ENCODE measurements at places on chromosomes 5 and 9.

- no peak for DNase-seq
Measured at GRCh38 chr5:124790895-124791732, 44.7 kb upstream of the ZNF608 start.

DNA sequence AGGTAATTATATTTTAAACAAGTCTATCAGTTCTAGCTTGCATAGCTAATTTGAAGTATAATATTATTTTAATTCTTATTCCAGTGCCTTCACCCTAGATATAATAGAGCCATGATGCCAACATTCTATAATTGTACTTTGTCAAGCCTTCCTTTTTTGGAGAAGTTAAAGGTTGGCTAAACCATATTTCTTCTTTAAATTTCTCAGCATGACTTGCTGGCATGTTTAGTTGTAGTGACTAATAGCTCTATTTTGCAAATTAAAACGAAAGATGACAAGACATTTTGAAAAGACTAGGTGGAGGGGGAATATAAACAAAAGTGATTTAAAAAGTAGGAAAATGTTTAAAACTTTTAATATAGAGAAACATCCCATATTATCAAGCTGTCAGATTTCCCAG lies 400.7 kb downstream of the PSAT1 start:
- DNase-seq, result no peak

DNA sequence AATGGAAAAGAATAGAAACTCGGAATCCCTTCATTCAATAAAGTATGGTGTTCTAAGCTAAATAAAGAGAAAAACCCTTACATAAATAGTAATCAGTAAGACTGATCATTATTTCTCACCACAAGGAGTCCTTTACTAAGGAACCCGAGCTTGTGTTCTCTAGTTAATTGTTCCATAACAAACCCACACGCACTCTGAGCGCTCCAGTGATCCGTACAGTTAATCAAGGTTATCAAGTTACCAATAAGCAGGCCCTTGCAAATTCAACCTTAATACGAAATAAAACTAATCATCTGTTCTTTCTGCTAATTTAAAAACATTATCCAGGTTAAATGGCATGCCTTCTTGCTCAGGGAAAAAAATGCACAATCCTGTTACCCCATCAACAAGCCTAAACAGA lies 224.4 kb downstream of the FRMD3 start:
- DNase-seq, result no peak

DNA sequence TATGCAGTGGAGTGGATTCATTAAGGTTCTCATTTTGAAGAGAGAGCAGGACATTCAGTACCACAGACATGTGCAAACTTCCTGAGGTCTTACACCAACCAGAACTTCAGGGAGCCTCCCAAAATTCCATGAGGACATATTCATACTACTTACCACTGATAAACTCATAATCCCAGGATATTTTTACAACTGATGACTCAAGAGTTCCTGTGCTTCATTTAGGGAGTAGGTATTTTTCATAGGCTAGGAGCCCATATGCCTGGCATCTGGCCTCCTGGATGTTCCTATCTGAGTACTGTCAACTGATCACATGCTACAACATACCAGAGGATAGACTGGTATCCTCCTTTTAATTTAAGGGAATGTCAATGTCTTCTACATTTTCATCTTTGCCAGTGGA lies 578.0 kb downstream of the EFNA5 start:
- no peak for DNase-seq

DNA sequence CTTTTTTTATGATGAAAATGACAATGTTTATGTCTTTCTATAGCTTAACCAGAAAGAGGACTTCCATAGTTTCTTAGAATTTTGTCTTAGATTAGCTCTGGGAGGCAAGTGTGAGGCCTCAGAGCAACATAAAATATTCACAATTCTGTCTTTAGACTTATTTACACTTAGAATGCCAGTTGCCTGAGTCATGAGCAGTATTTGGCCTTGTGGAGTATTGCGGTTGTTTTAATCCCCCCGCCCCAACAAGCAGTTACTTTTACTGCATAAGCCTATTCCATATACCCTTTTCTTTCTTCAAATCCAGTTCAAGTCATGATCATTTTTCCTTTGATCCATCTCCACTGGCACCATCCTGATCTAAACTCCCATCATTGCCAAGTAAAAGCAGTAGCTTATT lies 198.0 kb upstream of the EGFLAM start:
- no peak for DNase-seq

- no peak for DNase-seq
Measured at GRCh38 chr9:81665322-81665871, 23.9 kb downstream of the TLE1 start.

GRCh38 chr5:155616779-155617392 lies 603.3 kb downstream of the KIF4B start:
- peak; percentile 44 for DNase-seq

DNA sequence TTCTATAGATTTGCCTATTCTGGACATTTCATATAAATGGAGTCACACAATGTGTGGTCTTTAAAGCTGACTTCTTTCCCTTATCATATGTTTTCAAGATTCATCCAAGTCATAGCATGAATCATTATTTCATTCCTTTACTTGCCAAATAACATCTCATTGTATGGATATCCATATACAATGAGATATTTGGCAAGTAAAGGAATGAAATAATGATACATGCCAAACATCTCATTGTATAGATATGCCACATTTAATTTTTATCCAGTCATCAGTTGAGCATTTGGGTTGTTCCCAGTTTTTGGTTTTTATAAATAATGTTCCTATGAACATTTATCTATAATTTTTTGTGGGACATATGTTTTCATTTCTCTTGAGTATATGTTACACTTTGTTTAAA lies 20.5 kb upstream of the OR2K2 start:
- DNase-seq, result no peak

- DNase-seq, result no peak
Measured at GRCh38 chr5:178104492-178104891, 8.8 kb upstream of the N4BP3 start.

GRCh38 chr5:8114597-8115266 lies 245.8 kb downstream of the MTRR start:
- DNase-seq, result no peak

- DNase-seq, result no peak
Measured at GRCh38 chr9:91945277-91946085, 4.5 kb downstream of the ROR2 start.

- DNase-seq, result peak; percentile 84
Measured at GRCh38 chr5:180313677-180314505, 22.0 kb upstream of the MAPK9 start.

- DNase-seq, result no peak
Measured at GRCh38 chr9:29437526-29437925, 1864.2 kb upstream of the C9orf72 start.

- no peak for DNase-seq
Measured at GRCh38 chr5:144451187-144451973, 280.7 kb downstream of the KCTD16 start.

- no peak for DNase-seq
Measured at GRCh38 chr9:127739614-127740330, 4.7 kb upstream of the TOR2A start.

- no peak for DNase-seq
Measured at GRCh38 chr5:79069488-79070349, at the start of the genes BHMT2 and DMGDH. TSS of gene BHMT2 (plus strand) at chr5:79069767. CDS start at chr5:79069783, 16 bp downstream. TSS of gene DMGDH (minus strand) at chr5:79069674. CDS start at chr5:79069620, 54 bp downstream.

- DNase-seq, result no peak
Measured at GRCh38 chr5:112333331-112333781, 85.7 kb downstream of the EPB41L4A start.

DNA sequence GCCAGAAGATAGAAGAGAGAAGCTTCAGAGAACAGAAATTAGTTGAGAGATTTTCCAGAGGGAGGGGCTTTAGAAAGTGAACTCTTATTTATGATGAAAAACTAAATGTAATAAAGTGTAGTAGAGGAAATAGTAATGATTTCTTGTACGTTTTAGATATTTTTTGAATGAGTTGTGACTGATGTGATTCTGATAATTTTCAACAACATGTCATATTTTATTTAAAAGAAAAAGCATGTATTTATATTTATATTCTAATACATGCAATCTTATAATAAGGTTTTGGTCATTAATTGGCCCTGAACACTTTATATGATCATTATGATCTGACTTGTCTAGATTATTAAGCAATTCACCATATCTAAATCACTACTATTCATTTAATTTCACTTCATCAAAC lies 735.2 kb upstream of the CDH9 start:
- DNase-seq, result no peak

DNA sequence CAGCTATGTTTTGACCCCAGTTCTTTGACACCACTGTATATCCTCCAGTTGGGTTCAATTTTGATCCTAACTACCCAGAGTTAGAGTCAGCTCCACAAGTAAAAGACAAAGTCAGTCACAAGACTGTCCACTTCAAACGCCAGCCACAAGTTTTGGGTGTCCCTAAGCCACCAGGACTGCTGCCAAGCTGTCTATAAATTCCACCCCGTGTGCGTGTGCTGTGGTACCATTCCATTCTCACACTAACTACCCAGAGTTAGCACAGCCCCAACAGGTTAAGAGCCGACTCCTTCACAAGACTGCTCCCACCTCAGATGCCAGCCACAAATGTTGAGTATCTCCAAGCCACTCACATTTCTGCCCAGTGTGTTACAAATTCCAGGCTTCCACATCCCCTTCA lies 56.7 kb downstream of the APC start:
- no peak for DNase-seq

All from stimulated activated CD4-positive, alpha-beta T cell treated with anti-CD3 and anti-CD28 coated beads, Interleukin-1b, Interleukin-23, amount 100 ng/mL, for 48 hours (primary cell).